Activated CD4-positive, alpha-beta T cell treated with anti-CD3 and anti-CD28 coated beads, Interleukin-2, amount 50 U/mL, for 48 hours (primary cell): ENCODE measurements at places on chromosomes 16 and 17.
A peak's percentile ranks its signal among the peaks of the same experiment; 100 is the strongest.

- no peak for DNase-seq
These were observed 81.8 kb downstream of the CPPED1 start for GRCh38 chr16:12721841-12722421.

- DNase-seq, result no peak
These were observed 162.8 kb downstream of the IRX3 start for GRCh38 chr16:54123766-54124165.

DNA sequence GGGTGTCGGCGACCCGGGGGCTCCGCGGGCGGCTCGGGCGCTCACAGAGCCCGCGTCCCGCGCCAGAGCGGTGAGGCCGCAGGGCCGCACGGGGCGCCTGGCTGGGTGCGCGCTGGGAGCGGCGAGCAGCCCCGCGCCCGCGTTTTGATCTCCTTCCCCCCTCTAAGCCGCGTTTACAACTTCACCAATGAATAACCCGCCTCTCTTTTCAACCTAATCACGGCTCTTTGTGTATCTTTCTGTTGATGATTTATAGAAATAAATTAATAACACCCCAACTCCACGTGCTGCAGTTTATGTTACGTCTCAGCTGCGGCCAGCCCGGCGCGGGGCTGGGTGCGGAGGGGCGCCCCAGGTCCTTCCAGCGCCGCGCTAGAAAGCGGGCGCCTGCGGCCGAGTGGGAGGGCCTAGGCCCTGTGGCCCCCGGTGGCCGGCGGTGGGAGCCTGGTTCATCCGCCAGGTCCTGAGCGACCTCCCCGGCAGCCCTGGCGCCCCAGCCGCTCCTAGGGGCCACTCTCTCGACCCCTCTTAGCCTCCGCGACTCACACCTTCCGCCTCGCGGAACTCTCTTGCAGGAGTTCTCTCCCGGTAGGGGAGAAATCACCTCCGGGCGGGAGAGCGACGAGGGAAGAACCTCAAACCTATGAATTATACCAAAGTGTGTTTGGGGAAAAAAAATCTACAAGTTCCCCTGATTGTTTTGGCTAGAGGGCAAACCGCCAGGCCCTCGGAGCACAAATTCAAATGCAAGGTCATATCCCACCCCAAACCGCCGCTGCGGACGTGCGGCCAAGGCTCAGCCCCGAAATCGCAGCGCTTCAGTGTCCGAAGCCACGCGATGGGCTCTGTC lies 1.9 kb downstream of the HNF1B start:
- DNase-seq, result no peak

DNA sequence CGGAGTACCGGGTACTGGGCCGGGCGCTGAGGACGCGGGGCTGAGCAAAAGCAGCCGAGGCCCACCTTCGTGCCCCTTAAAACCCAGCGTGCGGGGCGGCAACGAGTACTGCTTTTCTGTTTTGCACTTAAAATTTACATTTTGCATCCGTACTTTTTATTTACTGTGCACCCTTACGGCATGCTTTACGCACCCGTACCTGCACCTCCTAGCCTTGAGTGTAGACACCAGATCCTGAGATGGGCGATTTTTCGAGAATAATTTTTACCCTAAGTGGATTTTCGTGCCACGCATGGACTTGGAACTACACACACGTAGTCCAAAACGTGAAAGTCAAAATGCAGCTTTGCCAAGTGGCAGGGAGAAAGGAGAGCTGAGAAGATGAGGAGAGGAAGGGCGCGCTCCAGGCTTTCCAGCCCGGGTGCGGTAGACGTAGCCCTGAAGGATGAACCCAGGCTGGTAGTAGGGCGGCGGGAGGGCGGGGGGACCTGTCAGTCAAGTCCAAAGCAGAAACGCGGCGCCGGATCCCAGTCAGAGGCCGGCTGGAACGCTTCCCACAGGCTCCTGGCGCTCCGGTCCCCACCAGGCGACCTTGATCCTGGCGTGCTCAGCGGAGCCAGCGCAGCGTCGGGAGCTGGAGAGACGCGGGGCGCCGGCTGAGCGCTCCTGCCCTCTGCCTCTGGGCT lies 1.2 kb upstream of the CBLN1 start:
- no peak for DNase-seq

DNA sequence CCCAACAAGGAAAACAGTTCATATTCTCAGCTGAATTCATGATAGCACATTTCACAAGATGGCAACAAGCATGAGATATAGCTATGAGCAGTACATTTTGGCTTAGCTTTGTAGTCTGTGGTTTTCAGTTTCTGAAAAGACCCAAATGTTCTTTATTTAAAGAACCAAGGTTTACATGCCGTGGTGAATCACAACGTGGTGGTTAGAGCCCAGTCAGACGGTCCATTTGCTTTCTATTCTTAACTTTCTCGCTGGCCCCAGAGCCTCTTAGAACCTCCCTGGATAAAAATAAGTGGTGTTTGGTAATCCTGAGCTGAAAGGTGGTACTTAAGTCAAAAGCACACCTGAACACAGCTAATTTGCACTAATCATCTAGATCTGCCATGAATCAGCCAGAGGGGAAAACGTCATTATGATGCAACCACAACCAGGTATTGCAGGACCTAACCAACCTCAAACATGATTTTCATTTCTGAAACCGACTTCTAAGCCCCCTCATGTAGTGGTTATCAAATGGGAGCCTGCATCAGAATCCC lies 18.6 kb upstream of the HAPSTR1 start:
- peak; percentile 53 for DNase-seq

- DNase-seq, result peak; percentile 82
These were observed 20.0 kb downstream of the ST6GALNAC1 start for GRCh38 chr17:76623271-76624146.

DNA sequence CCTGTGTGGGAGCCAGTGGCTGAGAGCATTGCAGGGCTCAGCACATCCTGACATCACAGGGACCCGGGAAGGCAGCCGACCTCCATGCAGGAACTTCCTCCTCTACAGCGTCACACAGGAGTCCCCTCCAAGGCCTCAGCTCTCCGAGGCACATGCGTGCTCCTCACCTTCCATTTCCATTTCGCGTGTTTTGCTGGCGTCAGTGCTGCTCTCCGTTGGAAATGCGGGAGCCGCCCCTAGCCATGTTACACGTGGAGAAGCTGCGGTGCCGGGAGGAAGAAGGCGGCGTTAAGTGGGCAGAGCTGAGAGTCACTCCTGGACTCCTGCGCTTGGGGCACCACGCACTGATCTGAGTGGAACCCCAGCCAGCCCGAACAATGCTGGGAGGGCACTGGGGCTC lies 25.2 kb upstream of the CRISPLD2 start:
- no peak for DNase-seq
